ENCODE measurements at places on chromosomes 12 and 14.
A peak's percentile ranks its signal among the peaks of the same experiment; 100 is the strongest.

- no peak for DNase-seq
Observed at GRCh38 chr12:12560587-12561370, 1.9 kb downstream of the DUSP16 start.

DNA sequence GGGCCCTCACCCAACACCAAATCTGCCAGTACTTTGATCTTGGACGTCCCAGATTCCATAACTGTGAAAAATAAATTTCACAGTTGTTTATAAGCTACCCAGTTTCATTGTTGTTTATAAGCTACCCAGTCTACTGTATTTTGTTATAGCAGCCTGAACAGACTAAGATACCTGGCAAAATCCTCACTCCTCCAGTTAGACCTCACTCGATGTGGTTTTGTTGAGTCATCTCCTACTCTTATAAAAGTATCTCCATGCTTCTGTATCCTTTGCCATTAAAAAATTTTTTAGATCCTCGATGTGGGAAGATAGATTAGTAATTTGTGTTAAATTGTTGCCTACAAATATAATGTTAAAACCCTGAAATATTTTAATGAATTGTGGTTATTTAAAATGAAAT, 16.0 kb downstream of the TXNDC16 start:
- no peak for DNase-seq

DNA sequence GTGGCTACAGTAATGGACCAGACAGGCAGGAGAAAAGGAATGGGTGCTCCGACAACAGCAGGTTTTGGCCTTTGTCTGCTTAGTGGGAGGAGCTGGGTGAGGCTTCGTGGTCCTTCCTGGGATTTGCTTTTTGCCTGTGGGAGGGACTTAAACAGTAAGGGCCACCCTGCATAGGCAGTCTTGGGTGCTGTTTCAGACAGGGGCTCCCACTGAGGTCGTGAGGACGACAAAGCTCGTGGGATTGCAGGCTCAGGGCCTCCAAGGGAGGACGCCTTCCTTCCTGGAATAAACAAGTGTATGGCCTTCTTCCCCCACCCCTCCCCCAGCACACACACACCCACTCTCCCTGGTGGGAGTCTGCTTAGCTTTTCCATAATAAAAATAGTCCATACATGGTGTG, 63.1 kb downstream of the FZD10 start:
- no peak for DNase-seq

GRCh38 chr12:103470664-103471063, 25.1 kb downstream of the C12orf42 start:
- no peak for DNase-seq

DNA sequence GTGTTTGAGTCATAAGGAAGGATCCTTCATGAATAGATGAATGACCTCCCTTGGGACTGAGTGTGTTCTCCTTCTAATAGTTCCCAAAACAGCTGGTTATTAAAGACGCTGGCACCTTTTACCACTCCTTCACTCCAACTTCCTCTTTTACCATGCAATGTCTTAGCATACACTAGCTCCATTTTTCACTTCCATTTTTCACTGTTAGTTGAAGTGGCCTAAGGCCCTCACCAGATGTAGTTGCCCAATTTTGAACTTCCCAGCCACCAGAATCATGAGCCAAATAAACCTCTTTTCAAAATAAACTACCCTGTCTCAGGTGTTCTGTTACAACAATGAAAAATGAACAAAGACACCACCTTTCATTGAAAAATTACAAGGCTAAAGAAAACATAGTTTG, 64.7 kb downstream of the GPR65 start:
- no peak for DNase-seq

DNA sequence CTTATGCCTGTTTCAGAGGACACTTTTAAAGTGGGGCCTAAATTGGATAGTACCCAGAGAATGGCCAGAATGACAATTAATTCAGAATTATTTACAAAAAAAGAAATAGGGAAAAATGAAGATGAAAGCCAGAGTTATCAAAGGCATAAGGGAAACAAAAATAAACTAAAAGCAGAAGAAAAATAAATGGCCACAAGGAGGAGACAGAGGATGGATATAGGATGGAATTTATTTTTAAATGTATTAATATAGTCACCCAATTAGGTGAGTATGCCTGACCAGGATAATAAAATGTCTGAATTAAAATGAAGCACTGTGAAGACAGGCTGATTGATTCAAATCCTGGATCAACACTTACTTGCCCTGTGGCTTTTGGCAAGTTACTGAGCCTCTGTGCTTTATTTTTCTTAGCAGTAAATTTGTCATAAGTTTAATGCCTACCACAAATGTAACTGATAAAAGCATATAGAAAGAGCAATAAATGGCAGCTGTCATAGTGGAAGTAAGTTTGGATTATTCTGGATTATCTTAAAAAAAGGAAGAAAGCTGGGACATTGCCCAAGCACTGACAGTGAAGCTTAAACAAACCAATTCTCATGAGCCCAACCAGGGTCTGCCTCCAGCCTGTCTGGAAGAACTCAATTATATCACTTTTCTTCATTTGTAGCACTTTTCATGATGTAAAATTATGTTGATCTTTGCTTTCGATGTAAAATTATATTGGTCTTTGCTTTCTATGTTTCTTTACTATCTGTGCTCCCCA, 3.5 kb downstream of the CLEC9A start:
- no peak for DNase-seq

GRCh38 chr12:124194893-124195566, 99.9 kb upstream of the RFLNA start:
- no peak for DNase-seq

DNA sequence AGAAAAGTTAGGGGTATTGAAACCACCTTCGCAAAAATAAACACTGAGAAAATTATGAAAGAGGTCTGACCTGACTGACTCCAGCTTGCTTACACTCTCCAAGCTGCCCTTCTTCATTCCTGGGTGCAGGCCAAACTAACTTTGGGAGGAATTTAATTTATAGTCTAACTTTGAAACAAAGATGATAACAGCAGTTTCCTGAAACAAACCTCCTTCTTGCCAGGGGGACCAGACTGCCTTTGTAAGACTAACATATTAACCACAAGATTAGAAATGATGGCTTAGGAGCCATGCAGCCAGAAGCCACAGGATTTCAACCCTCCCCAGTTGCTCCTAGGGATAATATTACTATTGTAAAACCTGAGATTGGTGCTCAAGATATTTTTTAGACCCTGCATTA, 13.8 kb upstream of the EEA1 start:
- no peak for DNase-seq

DNA sequence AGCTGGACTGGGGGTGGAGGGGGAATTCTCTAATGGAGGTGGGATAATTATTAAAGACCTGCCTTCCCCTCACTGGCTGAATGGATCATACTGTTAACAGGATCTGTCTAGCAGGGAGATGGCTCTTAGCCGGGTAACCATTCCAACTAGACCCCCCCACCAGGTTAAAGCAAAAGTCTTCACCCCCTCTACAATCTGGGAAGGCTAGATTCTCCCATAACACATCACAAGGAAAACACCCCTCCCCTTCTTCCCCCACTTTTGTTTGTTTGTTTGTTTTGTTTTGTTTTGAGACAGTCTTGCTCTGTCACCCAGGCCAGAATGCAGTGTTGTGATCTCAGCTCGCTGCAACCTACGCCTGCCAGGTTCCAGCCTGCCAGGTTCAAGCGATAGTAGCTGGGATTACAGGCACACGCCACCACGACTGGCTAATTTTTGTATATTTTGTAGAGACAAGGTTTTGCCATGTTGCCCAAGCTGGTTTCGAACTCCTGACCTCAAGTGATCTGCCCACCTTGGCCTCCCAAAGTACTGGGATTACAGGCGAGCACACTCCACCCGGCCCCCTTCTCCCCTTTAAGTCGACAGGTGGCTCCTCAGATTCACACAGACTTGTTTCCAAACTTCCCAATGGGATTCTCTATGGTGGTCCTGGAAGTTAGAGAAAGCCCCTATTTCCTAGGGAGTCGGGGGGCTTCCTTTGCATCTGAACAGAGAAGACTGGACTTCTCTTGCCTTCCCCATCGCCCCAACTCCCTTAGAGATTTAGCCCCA, 3.5 kb upstream of the BAZ2A start:
- no peak for DNase-seq

GRCh38 chr14:103539056-103539825, 10.2 kb downstream of the TRMT61A start:
- no peak for DNase-seq

DNA sequence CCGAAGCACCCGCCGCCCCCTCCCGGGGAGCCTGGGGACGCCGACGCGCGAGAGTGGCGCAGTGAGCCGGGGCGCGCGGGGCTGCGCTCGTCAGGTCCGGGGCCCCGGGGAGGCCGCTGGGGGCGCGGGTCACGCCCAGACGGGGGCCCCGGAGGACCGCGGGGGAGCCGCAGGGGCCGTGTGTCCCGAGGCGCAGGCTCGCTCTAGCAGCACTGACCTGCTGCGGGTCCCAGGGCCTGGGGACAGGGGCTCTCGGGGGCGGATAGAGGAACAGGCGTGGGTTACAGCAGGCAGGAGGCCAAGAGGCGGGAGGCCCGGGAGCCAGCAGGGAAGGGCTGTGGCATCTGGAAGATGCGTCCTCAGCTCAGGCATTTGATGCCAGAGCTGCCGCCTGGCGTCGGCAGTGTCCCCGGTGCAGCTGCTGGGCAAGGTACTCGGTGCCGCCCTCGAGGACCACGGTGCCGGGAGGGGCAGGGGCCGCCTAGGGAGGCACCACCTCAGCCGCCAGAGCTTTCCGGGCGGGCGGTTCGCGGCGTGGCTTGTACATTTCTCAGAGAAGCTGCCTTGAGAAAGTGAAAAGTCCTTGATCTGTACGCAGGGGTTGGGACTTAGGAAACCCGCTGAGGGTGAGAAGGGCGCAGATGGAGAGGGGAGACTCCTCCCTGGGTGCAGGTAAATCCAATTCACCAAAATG, 1.2 kb downstream of the WNT5B start:
- DNase-seq, result peak; percentile 51

Measured in activated naive CD8-positive, alpha-beta T cell treated with anti-CD3 and anti-CD28 coated beads, Interleukin-2, amount 10 ng/mL, durations not matched to agents 7 days and 5 days (primary cell).